ENCODE measurements at places on chromosomes 1 and 21.

- DNase-seq, result no peak
Observed at GRCh38 chr1:234398849-234399381, 25.7 kb downstream of the COA6 start.

DNA sequence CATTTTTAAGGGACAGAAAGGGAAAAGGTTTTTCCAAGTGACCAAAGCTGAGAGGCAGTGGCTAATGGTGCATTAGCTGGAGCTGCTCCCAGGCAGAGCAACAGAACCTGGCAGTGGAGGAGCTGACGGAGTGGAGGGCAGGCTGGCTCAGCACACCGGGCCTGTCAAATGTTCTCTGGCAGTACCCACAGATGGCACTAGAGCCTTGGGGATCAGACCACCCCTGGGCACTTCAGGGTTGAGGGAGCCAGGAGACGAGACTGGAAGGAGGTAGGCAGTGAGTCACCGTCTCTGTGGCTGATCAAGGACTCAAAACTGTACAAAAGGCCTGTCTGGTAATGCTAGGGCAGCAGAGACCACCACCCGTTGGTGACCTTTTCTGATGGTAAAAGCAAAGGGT, 121.7 kb upstream of the KIAA0040 start:
- DNase-seq, result no peak

- no peak for DNase-seq
Observed at GRCh38 chr1:234246638-234247116, 126.6 kb upstream of the COA6 start.

DNA sequence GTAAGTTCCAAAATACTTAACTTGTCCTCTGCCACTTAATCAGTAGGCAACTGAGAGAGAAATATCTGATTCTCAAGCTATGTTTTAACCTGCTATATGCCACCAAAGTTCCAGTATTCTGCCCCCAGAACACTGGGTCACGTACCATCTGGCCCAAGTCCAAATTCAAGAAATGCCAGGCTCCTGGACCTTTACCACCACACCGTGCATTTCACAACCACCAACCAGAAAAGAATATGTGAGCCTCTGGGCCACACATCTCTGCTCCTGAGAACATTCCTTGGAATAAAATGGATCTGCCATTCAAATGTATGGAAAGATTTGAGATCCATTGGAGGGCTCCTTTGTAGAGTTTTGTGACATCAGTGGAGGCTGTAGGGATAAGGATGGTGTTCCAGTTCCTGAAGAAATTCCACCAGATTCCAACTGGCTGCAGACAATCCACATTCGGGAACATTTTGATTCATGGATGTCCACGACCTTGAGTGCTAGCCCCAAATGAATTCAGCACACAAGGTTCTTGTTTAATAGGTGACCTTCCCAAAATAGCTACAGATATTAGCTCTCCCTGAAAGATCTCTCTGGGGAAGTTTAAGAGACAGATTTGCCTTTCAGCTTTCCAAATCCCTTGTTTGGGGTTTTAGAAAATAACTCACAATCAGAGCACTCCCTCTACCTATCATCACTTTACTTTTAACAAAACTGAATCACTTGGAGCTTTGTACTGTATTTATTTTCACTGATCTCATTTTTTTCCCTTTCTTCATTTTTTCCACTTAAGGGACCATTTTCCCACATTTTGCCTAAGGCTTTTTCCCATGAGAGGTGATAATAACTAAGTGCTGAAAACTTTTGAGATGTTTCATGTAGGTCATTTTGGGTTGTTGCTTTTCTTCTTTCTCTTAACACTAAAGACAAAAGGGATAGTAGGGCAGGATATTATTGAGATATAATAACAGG, 128.4 kb upstream of the ZC3H11B start:
- no peak for DNase-seq

GRCh38 chr1:110051262-110051648, 16.8 kb downstream of the STRIP1 start:
- no peak for DNase-seq

DNA sequence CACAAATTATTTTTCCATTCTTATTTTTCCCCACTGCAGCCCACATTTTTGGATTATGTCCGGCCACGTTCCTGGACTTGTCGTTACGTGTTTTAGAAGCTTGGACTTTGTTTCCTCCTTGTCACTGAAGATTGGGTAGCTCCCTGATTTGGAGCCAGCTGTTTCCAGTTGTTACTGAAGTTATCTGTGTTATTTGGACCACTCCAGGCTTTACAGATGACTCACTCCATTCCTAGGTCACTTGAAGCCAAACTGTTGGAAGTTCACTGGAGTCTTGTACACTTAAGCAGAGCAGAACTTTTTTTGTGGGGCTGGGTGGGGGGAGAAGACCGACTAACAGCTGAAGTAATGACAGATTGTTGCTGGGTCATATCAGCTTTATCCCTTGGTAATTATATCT, 12.2 kb upstream of the AXDND1 start:
- no peak for DNase-seq

- DNase-seq, result no peak
Observed at GRCh38 chr1:90349510-90349909, 354.6 kb downstream of the ZNF326 start.

DNA sequence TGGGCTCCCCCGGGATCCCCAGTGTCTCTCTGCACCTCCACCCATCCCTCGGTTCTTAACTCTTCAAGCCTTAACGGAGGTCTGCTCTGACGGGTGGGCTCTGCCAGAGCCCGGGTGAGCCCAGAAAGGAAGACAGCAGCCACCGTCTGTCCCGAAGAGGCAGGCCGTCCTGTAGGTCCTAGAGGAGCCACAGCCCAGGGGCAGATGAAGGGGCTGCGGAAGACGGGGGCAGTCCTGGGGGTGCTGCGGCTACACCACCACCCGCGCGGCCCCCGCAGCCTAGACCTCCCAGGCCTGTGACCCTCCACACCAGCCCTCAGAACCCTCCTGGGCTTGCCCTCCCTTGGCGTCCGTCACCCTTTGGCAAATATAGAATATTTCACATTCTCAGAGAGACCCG, 71.0 kb downstream of the UMODL1 start:
- DNase-seq, result no peak

GRCh38 chr1:205813755-205814058, 709 bp upstream of the SLC41A1 start:
- DNase-seq, result peak; percentile 22

DNA sequence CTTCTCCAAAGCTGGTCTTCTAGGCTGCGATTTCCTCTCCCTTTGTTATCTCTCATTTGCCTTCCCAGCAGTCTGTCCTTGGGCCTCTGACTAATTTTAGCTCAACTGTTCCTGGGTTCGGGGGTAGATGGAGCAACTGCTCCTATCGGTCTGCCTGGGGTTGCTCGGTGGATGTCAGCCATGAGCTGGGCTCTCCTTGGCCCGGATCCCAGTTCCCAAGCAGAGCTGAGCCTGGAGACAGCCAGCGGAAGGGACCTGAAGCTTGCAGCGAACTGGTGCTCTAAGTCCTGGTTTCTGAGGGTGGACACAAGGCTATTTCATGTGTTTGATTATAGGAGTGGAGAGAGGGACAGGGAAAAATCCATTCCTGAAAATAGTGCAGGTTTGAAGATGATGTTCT, 423.0 kb downstream of the RPS6KC1 start:
- DNase-seq, result no peak

- no peak for DNase-seq
Observed at GRCh38 chr1:154859151-154859785, 10.8 kb downstream of the KCNN3 start.

DNA sequence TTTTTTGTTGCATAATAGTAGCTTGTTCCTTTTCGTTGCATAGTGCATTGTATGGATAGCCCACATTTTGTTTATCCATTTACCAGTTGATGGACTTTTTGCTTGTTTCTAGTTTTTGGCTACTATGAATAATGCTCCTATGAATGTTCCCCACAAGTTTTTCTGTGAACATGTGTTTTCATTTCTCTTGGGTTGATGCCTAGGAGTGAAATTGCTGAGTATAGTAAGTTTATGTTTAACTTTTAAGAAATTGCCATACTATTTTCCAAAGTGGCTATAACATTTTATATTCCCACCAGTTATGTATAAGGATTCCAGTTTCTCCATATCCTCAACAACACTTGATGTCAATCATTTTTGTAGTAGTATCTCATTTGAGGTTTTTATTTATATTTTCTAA, 84.8 kb upstream of the CACYBP start:
- no peak for DNase-seq

DNA sequence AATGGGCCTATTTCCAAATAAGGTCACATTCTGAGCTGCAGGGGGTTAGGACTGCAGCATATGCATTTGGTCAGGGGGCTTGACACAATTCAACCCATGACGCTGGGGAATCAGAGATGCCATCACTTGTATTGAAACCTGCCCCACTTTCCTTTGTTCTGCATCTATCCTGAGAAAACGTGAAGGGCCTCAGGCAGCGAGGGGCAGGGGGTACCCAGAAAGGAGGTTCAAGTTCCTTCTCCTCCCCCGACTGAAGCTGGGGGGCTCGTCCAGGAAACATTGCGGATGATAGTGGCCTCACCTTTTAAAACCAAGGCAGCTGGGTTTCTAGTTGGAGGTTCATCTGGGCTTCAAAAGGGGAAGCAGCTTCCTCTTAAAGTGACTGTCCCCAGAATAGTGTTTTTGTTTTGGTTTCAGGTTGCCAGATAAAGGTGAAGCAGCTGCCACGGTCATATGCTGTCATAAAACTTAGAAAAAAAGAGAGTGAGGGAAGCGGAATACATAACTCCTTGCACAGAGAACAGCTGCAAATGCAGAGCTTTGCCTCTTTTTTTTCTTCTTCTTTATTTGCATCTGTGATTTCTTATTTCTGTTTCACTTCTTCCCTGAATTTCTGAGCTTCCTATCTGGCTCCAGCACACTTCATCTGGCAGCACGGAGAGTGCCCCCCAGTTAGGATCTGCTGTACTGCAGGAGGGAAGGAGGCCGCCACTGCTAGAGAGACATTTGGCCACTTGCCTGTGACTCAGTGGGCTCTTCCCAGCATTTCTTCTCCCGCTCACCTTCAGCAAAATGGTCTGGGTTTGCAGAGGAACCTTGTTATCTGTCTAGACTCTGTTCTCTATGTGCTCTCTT, 142.0 kb downstream of the AJAP1 start:
- no peak for DNase-seq

- DNase-seq, result no peak
Observed at GRCh38 chr1:153774780-153775457, at the start of gene SLC27A3. TSS of gene SLC27A3 (plus strand) at chr1:153775407. CDS start at chr1:153775498, 91 bp downstream.

DNA sequence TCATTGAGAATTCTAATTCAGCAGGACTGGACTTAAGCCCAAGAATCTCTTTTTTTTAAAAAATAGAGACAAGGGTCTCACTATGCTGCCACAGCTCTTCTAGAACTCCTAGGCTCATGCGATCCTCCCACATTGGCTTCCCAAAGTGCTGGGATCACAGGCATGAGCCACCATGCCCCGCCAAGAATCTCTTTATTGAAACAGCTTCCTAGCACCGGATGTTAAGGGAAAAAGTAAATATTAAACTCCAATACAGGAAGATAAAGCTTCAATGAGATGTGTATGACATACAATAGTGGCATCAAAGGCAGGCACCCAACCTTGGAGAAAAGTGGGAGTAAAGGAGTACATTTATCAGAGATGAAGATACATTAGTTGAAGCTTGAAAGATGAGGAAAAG, 25.5 kb downstream of the PUM1 start:
- DNase-seq, result no peak

GRCh38 chr1:44339731-44340130, 15.3 kb downstream of the ERI3 start:
- no peak for DNase-seq

DNA sequence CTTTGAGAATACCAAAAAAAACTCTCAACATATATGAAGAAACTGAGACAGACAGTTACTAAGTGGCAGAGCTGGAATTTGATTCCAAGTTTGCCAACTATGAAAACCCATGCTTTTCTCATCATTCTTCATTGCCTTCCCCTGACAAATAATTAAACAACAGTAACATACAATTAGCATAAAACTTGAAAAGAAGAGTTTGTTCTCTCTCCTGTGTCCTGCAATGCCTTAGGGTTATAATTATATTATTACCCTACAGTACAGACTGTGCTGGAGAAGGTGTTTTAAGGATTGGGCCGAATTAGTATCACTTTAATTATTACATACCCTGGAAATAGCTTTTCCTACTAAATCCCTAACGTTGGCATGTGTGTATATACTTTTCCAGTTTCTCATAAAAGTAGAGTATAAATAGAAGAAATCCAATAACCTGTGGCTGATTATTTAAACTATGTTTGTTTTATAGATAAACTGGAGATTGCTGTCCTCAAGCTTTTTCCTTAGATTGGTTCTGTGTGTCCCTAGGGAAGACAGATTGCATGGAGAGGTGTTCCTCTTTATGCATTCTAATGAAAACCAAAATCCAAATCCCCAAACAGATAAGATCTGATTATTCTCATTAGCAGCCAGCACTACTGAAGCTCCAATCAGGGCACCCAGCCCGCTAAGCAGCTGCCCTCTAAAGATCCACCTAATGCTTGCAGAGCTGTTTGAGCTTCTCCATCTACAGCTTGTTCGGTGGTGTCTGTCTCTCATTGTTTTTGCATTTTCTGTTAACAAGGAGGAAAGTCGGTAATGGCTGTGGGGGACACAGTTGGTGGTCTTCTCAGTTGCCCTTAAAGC, 156.3 kb downstream of the TM2D1 start:
- no peak for DNase-seq

GRCh38 chr1:223617323-223618070, 48.0 kb downstream of the CAPN8 start:
- DNase-seq, result no peak

DNA sequence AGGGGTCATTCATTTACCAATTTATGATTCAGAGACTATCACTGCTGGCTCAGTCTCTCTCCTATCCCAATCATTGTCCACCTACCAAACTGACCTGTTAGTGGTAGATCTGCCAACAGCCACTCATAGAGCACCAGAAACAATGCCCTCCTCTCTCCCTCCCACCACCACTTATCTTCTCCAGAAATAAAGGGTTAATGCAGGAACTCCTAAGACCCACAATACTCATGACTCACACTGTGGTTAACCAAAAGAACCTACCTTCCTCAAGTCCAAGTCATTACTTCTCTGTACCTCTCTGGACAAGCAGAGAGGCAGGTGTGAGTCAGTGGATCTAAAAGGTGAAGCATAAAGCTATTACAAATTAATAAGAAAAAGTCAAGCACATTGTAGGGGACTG, 40.9 kb upstream of the CAMK1G start:
- DNase-seq, result no peak

- no peak for DNase-seq
Observed at GRCh38 chr1:234262007-234262753, 111.1 kb upstream of the COA6 start.

DNA sequence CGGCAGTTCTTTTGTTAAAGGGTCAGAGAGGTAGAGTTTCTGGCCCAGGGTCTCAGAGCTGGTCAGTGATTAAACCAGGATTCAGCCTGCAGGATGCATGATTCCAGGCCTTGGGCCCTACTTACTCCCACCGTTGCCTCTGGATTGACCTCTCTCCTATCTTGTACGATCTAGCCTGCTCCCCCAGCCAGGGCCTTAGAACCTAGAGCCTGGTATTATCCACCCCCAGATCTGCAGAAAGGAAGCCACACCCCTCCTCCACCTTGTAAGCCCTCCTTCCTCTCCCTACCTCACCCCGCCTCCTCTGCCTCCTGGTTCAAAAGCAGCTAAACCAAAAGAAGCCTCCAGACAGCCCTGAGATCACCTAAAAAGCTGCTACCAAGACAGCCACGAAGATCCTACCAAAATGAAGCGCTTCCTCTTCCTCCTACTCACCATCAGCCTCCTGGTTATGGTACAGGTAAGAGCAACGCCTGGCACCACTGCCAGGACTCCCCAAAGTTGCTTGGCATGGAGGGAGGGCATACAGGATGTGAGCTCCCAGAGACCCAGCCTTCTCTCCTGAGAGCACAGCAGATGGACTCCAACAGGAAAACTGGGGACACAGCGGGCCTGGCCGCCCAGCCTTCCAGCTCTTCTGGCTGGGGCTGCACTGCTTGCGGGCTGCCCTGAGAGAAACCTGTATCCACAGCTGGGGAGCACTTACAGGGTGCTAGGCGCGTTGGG, at the start of gene CD52:
TSS of gene CD52 (plus strand) at position 347 of the 726 bp plus-strand sequence. CDS start at position 407, 60 bp downstream.
- DNase-seq, result no peak

Measured in HS-5 (cell line).